ENCODE measurements at places on chromosomes 12 and 14. TPM values are rescaled to one million over a fixed set of nuclear protein-coding genes. Genes with fewer than 3 reads are reported as not detected.

Gene OASL
- 1.7 TPM for total RNA-seq

Gene NEDD8
- total RNA-seq = 123 TPM

Gene ALG10B
- total RNA-seq = 7.8 TPM

Gene TSPAN19
- not detected for total RNA-seq

Gene SLC10A1
- not detected for total RNA-seq

Gene DAZAP2
- total RNA-seq = 167 TPM

Gene SH2B3
- 34.4 TPM for total RNA-seq

Gene AQP5
- total RNA-seq = 1.2 TPM

Gene ZDHHC22
- not detected for total RNA-seq

DNA sequence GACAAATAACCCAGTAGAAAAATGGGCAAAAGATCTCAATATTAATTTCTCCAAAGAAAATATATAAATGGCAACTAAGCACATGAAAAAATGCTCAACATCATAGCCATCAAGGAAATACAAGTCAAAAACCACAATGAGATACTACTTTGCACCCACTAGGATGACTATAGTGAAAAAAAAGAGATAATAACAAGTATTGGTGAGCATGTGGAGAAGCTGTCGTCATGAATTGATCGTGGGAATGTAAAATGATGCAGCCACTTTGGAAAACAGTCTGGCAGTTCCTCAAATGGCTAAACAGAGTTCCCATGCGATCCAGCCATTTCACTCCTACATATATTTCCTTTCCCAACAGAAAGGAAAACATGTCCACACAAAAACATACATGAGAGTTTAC is 18.1 kb downstream of the JDP2 start:
- no peak overlapping the region for H3K4me3 ChIP-seq
- H3K36me3 ChIP-seq = peaks cover 1% of the 10 kb centered on the region
- H3K4me1 ChIP-seq = peaks cover 10% of the 10 kb centered on the region
- H3K27me3 ChIP-seq = no peaks in the 10 kb centered on the region

DNA sequence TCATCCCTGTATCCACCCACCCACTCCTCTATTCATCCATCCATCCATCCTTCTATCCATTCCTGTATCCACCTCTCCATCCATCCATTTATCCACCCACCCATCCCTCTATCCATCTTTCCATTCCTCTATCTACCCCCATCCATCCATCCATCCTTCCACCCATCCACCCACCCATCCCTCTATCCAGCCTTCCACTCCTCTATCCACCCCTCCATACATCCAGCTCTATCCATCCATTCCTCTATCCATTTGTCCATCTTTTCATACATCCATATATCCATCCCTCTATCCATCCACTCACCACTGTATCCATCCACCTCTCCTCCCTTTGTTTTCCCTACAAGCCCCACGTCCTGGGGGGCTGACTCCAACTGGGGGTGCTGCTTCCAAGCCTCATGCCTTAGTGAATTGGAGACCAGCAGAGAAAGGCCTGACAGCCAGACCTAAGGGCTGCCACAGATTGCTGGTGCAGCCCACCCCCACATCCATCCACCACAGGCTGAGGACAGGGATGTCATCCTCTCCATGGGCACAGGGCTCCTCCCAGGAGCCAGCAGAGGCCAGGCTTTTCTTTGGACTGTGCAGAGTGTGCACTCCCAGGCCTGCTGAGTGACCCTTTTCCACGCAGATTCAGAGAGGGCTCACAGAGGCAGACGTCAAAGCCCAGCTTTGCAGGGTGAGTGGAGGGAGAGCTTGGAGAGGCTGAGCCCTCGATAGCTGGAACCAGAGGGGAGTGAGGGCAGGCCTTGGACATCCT is 18.9 kb upstream of the GPR132 start:
- peak; percentile 54 for DNase-seq
- no peaks in the 10 kb centered on the region for H3K4me1 ChIP-seq
- no peak overlapping the region for H3K27ac ChIP-seq
- H3K27me3 ChIP-seq = no peaks in the 10 kb centered on the region
- H3K36me3 ChIP-seq = no peaks in the 10 kb centered on the region

- no peak for DNase-seq
- H3K27ac ChIP-seq = no peak overlapping the region
- no peak overlapping the region for H3K4me3 ChIP-seq
- H3K4me1 ChIP-seq = no peaks in the 10 kb centered on the region
- H3K27me3 ChIP-seq = no peaks in the 10 kb centered on the region
Measured at GRCh38 chr12:77613411-77613810, 217.3 kb upstream of the NAV3 start.

- no peak for DNase-seq
- no peak overlapping the region for H3K27ac ChIP-seq
Measured at GRCh38 chr12:127980585-127980984, 286.4 kb upstream of the TMEM132C start.

DNA sequence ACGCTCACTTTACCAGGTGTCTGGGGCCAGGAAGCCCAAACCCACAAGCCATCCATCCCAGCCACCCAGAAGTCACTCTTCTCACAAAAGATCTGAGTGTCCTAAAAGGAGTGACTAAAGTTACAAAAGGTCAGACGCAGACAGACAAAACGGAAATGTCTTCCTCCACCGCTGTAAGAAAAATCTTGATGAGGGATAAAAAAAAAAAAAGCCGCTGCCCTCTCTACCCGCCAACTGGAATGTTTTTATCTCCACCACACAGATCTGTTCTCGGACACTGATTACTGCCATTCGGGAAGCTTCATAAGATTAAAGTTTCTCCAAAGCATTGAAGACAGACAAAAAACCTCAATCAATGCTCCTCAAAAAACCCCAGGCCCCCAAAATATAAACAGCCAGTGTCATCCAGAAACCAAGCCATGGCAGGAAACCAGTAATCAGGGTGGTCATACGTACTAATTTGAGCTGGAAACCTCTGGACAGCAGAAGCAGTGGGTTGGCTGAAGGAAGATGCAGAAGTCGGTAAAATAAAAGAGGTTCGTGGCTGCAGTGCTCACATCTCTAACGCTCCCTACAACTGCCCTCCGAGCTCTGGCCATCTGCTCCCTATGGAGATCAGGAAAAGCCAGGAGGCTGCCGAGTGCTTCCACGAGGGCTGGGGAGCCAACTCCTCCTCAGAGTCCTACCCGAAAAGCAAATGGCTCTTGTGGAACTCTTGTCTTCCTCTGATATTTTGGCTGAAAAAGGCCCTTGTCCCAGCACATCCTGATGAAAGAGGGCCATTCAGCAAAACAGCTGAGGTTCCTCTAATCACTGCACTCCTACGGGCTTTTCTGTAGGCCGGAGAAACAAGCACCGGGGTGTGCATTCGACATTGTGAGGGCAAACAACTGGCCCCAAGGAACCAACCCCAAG is 30.3 kb downstream of the SSH1 start:
- H3K36me3 ChIP-seq = peaks cover 3% of the 10 kb centered on the region
- DNase-seq = no peak
- no peak overlapping the region for H3K4me3 ChIP-seq
- H3K27me3 ChIP-seq = no peaks in the 10 kb centered on the region
- H3K4me1 ChIP-seq = peaks cover 6% of the 10 kb centered on the region
- no peak overlapping the region for H3K27ac ChIP-seq

GRCh38 chr12:129571901-129572494 is 331.8 kb downstream of the TMEM132D start:
- no peak overlapping the region for H3K27ac ChIP-seq
- H3K4me1 ChIP-seq = no peaks in the 10 kb centered on the region
- DNase-seq = no peak
- no peak overlapping the region for H3K4me3 ChIP-seq

GRCh38 chr12:28320353-28320752 is 130.1 kb downstream of the CCDC91 start:
- DNase-seq = no peak
- no peaks in the 10 kb centered on the region for H3K36me3 ChIP-seq
- H3K4me3 ChIP-seq = no peak overlapping the region
- H3K27me3 ChIP-seq = no peaks in the 10 kb centered on the region
- H3K4me1 ChIP-seq = no peaks in the 10 kb centered on the region

DNA sequence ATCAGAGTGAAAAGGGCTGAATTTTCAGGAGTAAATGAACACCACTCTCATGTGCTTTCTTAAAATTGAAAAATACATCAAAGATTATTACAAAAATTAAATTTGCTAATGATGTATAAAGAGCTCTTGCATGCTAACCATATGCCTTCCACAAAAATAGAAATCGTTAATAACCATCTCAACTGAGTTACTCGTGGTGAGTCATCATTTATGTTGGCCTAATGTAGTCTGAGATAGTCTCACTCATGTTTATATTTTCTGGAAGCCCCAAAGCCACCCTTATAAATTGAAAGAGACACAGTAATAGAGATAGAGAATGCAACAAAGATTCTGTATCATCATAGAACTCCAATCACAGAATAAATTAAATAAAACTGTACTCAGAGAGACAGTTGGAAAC is 131.2 kb downstream of the KCNH5 start:
- H3K4me3 ChIP-seq = no peak overlapping the region
- no peaks in the 10 kb centered on the region for H3K4me1 ChIP-seq
- no peak overlapping the region for H3K27ac ChIP-seq
- H3K27me3 ChIP-seq = no peaks in the 10 kb centered on the region
- no peaks in the 10 kb centered on the region for H3K36me3 ChIP-seq

GRCh38 chr14:88863167-88863566 is 38.7 kb downstream of the TTC8 start:
- no peaks in the 10 kb centered on the region for H3K27me3 ChIP-seq
- H3K36me3 ChIP-seq = peaks cover 3% of the 10 kb centered on the region
- DNase-seq = no peak
- no peak overlapping the region for H3K4me3 ChIP-seq
- H3K27ac ChIP-seq = no peak overlapping the region

GRCh38 chr14:105854600-105855245 is 328.3 kb downstream of the TMEM121 start:
- H3K4me1 ChIP-seq = no peaks in the 10 kb centered on the region
- no peaks in the 10 kb centered on the region for H3K27me3 ChIP-seq
- no peak for DNase-seq
- H3K27ac ChIP-seq = no peak overlapping the region
- H3K4me3 ChIP-seq = no peak overlapping the region

GRCh38 chr12:80161612-80162011 is 62.3 kb downstream of the OTOGL start:
- no peaks in the 10 kb centered on the region for H3K36me3 ChIP-seq
- no peak overlapping the region for H3K4me3 ChIP-seq
- no peaks in the 10 kb centered on the region for H3K27me3 ChIP-seq
- H3K27ac ChIP-seq = no peak overlapping the region
- DNase-seq = no peak

- H3K27ac ChIP-seq = no peak overlapping the region
- H3K27me3 ChIP-seq = no peaks in the 10 kb centered on the region
- no peak for DNase-seq
- no peak overlapping the region for H3K4me3 ChIP-seq
- H3K4me1 ChIP-seq = no peaks in the 10 kb centered on the region
Measured at GRCh38 chr12:89038831-89039512, 313.3 kb downstream of the DUSP6 start.

DNA sequence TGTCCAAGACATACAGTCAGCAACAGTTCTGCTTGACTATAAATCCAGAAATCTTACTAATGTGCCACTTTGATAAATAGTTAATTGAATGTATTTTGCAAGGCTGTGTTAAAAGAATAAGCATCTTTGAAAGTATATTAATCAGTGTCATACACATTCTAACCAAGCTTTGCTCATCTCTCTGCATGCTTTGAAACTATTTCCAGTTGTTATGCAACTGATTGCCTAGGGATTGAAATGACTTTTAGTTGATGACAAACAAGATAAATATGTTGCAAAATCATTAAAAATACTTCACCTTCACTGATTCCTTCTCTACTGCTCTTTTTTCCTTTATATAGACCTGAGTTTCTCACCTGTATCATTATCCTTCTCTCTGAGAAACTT is 91.3 kb downstream of the AEBP2 start:
- no peaks in the 10 kb centered on the region for H3K27me3 ChIP-seq
- H3K4me3 ChIP-seq = no peak overlapping the region
- H3K36me3 ChIP-seq = no peaks in the 10 kb centered on the region
- H3K27ac ChIP-seq = no peak overlapping the region

DNA sequence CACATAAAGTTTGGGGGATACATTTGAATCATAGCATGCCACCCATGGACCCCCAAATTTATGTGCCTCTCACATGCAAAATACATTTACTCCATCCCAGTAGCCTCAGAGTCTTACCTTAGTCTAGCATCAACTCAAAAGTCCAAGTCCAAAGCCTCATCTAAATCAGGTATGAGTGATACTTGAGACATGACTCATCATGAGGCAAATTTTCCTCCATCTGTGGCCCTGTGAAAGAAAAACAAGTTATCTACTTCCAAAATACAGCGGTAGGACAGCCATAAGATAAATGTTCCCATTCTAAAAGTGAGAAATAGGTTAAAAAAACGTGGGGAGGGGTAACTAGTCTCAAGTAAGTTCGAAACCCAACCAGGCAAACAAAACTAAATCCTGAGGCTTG is 444.2 kb downstream of the SNAPC1 start:
- no peaks in the 10 kb centered on the region for H3K36me3 ChIP-seq
- no peak for DNase-seq
- peaks cover 1% of the 10 kb centered on the region for H3K4me1 ChIP-seq

DNA sequence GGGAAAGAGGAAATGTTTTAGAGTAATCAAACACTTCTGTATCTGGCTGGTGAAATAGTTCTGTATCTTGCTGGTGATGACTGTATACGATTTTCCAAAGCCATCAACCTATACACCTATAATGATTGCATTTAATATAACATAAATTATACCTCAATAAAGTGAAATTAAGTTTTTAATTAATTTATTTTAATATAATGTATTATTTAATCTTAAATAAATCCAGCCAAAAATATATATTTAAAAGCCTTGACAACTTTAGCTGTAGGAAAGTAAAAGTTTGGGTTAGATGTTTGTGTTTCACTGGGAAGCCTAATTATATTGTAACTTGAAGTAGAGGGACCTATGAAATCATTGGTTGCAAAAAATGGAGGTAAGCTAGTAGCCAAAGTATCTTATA is 654.8 kb upstream of the MIS18BP1 start:
- H3K27ac ChIP-seq = no peak overlapping the region
- no peaks in the 10 kb centered on the region for H3K4me1 ChIP-seq
- no peak for DNase-seq
- H3K27me3 ChIP-seq = no peaks in the 10 kb centered on the region

- no peaks in the 10 kb centered on the region for H3K36me3 ChIP-seq
- H3K4me1 ChIP-seq = no peaks in the 10 kb centered on the region
- H3K27me3 ChIP-seq = no peaks in the 10 kb centered on the region
- no peak overlapping the region for H3K4me3 ChIP-seq
- H3K27ac ChIP-seq = no peak overlapping the region
Measured at GRCh38 chr14:79730196-79730595, 481.1 kb downstream of the DIO2 start.

DNA sequence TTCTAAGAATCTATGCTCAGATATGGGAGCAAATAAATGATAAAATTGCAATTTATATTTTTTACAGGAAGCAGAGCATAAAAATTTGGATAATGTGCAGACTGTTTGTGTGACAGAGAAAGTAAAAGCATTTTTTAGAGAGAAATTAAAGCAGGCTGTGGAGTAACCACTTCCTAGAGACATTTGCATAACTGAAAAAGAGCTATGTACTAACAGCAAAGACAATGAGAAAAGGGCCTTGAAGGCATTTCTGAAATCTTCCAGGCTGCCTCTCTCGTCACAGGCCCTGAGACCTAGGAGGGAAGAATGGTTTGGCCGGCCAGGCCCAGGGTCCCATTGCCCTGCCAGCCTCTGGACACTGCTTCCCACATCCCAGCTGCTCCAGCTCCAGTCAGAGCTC is 247.2 kb downstream of the ALX1 start:
- no peak for DNase-seq
- H3K4me1 ChIP-seq = no peaks in the 10 kb centered on the region
- H3K4me3 ChIP-seq = no peak overlapping the region
- H3K36me3 ChIP-seq = no peaks in the 10 kb centered on the region
- no peaks in the 10 kb centered on the region for H3K27me3 ChIP-seq

- H3K27ac ChIP-seq = no peak overlapping the region
- no peaks in the 10 kb centered on the region for H3K4me1 ChIP-seq
- H3K36me3 ChIP-seq = no peaks in the 10 kb centered on the region
- H3K4me3 ChIP-seq = no peak overlapping the region
Measured at GRCh38 chr14:101361451-101362433, 199.6 kb upstream of the DIO3 start.

All from aorta (tissue), 5 donors.